ENCODE measurements at places on chromosomes 16 and 17.
A peak's percentile ranks its signal among the peaks of the same experiment; 100 is the strongest.

- peak; percentile 82 for DNase-seq
Observed at GRCh38 chr16:85172455-85173145, 60.3 kb upstream of the CIBAR2 start.

- DNase-seq, result peak; percentile 91
Observed at GRCh38 chr16:9008601-9009260, 45.0 kb upstream of the USP7 start.

DNA sequence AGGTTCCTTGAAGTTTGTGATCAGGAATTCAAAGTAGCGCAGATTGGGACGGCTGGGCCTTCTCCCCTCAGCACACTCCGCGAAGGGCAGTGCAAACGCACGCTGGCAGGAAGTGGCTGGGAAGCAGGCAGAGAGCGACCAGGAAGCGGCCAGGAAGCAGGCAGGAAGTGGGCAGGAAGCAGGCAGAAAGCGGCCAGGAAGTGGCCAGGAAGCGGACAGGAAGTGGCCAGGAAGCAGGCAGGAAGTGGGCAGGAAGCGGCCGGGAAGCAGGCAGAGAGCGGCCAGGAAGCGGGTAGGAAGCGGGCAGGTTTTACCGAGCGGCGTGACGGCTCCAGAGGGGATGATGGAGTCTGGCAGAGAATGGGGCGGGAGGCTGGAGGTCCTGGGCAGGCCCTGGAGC is 3.2 kb downstream of the DPEP1 start:
- no peak for DNase-seq

GRCh38 chr16:11379420-11379819 is 34.2 kb downstream of the RMI2 start:
- no peak for DNase-seq

DNA sequence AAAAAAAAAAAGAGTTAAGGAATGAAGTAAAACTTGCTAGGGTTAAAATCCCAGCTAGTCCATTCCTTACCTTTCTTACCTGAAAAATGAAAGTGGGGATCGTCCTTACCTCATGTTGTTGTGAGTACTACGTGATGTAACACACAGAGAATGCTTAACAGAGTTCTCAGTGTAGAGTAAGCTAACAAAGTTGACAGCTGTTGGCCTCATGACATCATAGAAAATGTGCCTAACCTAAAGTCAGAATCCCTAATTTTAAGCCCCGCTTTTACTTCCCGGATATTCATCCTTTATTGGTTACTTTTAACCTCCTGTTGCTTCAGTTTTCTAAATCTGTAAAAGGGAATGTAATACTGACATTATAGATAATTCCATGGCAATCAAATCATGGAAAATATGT is 505.8 kb upstream of the HSBP1 start:
- no peak for DNase-seq

All from HAP-1 (cell line).